ENCODE measurements at places on chromosomes 6 and 20. TPM values are rescaled to one million over a fixed set of nuclear protein-coding genes. Genes with fewer than 3 reads are reported as not detected.

- DNase-seq: no peak
Measured at GRCh38 chr6:135044639-135045038, 10.0 kb downstream of the HBS1L start.

GRCh38 chr6:44267252-44267651 is 1.9 kb upstream of the NFKBIE start:
- no peak for DNase-seq

The SLC9A8 gene
- 20.2 TPM for total RNA-seq

The SEL1L2 gene
- total RNA-seq: not detected

The DOK5 gene
- 10.9 TPM for total RNA-seq

The NKX2-2 gene
- total RNA-seq: not detected

Data from thyroid gland (tissue), 4 donors.